ENCODE measurements at places on chromosomes 1 and 21. TPM values are rescaled to one million over a fixed set of nuclear protein-coding genes. Genes with fewer than 3 reads are reported as not detected.

PRCC gene
- polyA plus RNA-seq = 46.3 TPM

GRCh38 chr1:221040691-221041285 lies 161.5 kb downstream of the HLX start:
- no peak for DNase-seq

NBPF9 gene
- polyA plus RNA-seq = 9.6 TPM

GRCh38 chr1:214506972-214507431 lies 44.4 kb downstream of the PTPN14 start:
- peak; percentile 93 for DNase-seq

CASQ1 gene
- polyA plus RNA-seq = 0.09 TPM

- no peak for DNase-seq
Observed at GRCh38 chr1:63982201-63982600, 208.4 kb downstream of the ROR1 start.

ALPL gene
- 0.12 TPM for polyA plus RNA-seq

AKNAD1 gene
- not detected for polyA plus RNA-seq

GRCh38 chr1:56190806-56191365 lies 388.5 kb downstream of the PLPP3 start:
- DNase-seq = peak; percentile 39

MEX3A gene
- 9.1 TPM for polyA plus RNA-seq

GRCh38 chr1:61227857-61228550 lies 145.6 kb downstream of the NFIA start:
- no peak for DNase-seq

DNA sequence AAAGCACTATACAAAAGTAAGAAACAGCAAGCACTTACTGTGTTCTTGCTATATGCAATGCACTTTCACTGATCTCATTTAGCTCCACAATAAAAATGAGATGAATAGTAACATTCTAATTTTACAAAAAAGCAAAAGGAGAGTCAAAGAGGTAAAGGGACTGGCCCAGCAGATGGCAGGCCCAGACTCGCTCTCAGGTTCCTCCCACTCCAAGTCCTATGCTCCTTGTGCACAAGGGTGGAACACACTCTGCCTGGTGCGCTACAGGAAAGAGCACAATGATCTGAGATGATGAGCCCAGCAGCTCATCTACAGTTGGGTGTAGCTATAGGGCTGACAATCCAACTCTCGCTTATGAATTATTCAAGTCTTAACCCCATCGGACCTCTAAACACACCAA lies 94.1 kb upstream of the LYST start:
- DNase-seq = no peak

- no peak for DNase-seq
Observed at GRCh38 chr1:39928809-39929587, 25.9 kb upstream of the MFSD2A start.

DNA sequence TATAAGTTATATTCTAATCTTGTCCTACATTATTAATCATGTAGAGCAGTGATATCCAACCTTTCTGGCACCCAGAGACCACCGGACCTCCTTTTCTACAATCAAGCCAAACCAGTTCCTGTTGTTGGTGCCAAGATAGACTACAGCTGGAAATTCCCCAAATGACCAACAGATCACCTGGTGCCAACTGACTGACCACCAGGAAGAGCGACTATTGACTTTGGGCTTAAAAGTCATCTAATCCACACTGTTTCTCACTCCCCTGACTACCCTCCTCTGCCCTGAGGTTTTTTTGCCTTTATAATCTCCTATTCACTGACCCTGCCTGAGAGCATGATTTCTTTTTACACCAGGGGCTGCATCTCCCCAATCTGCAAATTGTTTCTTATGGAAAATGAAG lies 425.2 kb downstream of the TTLL7 start:
- DNase-seq = no peak

- DNase-seq = no peak
Observed at GRCh38 chr1:217586586-217586985, 44.3 kb downstream of the GPATCH2 start.

DNA sequence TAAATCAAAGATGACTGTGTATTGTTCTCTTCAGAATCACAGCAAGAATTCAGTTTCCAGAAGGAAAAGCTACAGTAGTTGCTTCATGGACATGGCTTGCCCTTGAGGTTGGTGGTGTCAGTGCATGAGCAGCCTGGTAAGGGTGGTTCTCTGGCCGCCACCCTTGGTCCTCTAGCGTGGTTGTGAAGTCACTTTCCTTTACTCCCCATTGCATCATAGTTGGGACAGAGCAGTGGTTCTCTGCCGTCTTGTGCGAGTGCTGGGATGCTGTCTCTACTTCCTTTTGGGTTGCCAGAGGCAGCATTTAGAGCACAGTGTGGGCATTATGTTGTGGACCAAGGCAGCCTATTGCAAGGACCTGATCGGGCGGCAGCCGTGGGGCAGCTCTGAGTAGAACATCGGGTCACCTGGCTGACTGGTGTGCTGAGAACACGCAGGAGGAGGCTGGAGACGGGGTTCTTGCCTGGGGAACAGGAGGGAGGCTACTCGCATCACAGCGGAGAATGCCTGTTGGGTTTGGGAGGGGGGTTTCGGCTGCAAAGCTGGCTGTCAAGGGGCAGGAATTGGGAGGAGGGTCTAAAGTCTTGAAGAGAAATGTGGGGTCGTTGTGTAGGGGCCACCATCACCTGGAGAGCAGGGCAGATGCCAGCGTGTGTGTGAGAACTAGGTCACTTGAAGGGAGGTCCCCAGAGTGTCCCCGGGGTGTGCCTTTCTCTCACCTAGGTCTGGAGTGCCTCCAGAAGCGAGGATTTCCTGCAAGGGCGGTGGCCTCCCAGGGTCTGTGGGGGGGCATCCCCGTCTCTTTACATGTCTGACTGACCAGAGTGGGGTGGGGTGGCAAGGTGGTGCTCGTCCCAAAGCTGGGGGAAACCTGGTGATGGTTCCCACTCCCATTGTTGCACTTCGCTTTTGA lies 6.3 kb downstream of the ARF1 start:
- no peak for DNase-seq

DNA sequence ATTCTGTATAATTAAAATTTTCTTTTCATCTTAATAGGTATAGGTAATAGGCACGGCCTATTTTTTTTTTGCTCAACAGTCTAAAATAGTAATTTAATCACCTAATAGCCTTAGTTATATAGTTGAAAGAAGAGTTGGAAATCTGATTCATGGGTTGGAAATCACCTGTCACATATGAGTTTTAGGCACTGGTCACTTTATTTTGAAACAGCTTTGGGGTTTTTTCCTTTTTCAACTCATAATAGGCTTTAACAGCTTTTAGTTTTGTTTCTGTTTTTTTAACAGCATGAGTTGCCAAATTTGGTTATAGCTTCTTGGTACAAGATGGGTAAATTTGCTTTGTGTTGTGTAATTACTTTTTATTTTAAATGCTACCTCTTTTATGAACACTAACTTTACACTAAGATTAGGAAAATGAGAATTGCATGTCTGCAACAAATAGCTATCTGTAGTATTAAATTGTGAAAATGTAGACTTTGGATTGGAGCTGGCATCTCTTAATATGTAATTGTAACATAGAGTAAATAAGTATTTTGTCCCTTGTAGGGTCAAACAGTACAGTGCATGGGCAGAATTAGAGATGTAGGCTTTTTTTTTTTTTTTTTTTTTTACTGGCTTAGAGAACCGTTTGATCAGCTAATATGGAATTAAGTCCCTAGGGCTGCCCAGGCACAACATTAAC lies 109.8 kb downstream of the OSBPL9 start:
- no peak for DNase-seq

Data from HepG2 (cell line).